ENCODE measurements at places on chromosomes 2 and 18.

GRCh38 chr2:15195813-15196212, 365.3 kb downstream of the NBAS start:
- no peak for DNase-seq

GRCh38 chr18:8814206-8814605, 108.8 kb downstream of the MTCL1 start:
- no peak for DNase-seq

- DNase-seq: no peak
Observed at GRCh38 chr2:69175790-69176715, 163.1 kb downstream of the ANTXR1 start.

DNA sequence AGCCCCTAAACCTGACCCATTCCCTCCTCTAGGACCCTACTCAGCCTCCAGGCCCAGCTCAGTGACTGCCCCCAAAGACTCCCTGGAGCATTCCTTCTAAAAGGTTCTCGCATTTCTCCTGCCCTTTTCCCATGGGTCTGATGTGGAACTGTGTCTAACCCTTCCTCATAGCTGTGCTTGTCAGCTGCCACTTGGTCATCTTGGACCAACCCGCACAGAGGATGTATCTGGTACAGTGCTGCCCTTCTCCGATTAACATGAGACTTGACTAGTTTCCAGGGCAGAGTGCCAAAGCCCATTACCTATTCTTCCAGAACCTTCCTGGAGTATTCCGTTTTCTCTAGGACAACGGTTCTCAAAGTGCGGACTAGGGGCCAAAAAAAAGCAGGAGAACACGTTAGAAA, 518 bp upstream of the NFU1 start:
- DNase-seq: no peak

GRCh38 chr18:58310517-58310916, 266.5 kb downstream of the NEDD4L start:
- no peak for DNase-seq

All from HTR-8/SVneo (cell line).